ENCODE measurements at places on chromosomes 5 and 9.

GRCh38 chr5:69129413-69129812, 35.6 kb downstream of the SLC30A5 start:
- peak; percentile 43 for DNase-seq

DNA sequence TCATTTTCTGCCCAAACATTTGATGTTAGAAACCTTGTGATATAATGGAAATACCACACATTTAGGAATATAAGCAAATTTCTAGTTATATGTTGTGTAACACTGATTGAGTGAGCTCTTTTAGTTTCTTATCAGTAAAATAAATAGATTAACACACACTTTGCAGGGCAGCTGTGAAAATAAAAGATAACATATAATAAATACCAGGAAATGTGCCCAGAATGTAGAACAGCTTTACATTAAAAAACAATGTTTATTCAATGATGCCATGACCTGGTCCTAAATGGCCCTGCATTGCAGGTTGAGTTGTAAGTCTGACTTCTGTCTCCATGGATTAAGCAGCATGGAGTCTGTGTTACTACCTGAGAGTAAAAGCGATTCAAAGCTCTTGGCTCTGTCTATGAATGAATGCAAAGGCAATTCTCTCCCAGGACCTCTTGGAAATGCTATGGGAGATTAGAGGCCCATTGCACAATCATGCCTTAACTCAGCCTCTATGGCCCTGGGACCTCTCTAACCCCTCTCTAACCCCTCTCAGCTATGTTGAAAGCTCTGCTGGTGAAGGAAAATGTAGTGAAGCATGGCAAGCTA, 296.0 kb upstream of the ACTBL2 start:
- DNase-seq: no peak

DNA sequence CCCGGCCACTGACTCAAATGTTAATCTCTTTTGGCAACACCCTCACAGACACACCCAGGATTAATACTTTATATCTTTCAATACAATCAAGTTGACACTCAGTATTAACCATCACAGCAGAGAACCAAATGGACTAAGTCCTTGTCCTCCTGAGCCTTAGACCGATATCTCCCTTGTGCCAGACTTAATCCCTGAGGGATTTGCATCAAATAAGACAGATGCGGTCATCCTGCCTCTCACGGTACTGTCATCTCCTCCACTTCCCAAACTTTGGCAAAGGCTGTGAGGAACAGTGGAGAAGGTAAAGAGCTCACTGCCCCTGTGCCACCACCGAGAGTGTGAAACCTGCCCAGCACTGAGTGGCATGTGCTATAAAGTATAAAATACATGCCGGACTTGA, 6.5 kb upstream of the PRRC2B start:
- no peak for DNase-seq

DNA sequence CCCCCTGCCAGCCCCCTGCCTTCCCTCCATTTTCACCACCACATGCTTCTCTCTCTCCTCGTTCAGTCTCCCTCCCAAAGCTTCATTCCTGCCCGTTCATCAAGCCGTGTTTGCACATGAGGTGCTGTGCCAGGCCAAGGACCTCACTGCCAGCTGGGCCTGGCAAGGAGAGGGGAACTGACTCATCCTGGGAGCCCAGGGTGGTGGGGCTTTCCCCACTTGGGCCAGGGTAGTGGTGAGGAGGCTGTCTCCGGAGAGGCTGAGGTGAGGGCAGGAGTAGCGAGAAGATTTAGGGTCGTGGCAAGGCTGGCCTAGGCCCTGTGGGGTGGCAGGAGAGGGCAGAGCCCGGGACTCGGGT, 30.4 kb upstream of the NOTCH1 start:
- DNase-seq: peak; percentile 40

GRCh38 chr9:118786877-118787276, 582.4 kb downstream of the BRINP1 start:
- DNase-seq: no peak

GRCh38 chr5:2188661-2189060, 305.9 kb upstream of the IRX4 start:
- no peak for DNase-seq

GRCh38 chr5:145521066-145521465, 314.1 kb downstream of the PRELID2 start:
- no peak for DNase-seq

DNA sequence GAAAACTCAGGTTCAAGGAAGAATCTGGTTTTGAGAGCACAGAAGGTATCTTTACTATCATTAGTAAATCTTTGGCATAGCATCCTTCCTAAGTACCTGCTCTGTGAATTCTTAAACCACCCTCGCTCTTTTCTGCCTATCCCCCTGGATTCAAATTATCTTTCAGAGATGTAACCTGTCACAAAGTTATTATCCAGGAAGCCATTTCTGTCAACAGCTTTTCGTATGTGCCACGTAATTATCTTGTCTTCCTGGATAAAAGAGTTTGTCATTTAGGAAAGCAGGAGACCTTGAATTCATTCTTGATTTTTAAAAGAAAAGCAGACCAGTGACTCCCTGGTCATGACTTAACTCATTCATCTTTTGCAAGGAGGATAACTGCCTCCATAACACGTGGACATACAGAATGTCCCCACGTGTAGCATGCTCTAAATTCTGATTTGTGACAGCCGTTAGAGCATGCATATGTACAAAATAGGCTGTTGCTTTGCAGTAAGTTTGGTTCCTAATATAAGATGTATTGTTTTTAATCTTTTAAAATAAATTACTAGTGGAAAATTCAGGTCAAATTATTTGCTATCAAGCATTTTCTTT, 189.0 kb downstream of the TRIO start:
- no peak for DNase-seq

DNA sequence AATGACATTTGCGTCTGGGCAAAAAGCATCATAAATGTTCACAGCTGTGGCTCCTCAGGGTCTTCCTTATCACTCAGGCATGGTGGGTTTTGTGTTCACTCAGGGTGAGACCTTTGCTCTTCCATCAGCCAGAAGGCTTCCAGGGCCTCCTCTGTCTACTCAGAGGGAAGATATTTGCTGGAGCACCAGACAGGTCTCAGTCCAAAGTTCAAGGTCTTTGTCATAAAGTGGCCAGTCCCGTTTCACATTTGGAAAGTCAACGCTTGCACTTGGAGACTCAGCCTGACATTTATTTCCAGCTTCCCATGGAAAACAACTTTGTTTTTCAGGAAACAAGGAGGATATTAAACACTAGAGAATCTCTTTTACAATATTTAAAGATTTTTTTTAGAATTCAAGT, 12.2 kb upstream of the CARTPT start:
- DNase-seq: no peak

DNA sequence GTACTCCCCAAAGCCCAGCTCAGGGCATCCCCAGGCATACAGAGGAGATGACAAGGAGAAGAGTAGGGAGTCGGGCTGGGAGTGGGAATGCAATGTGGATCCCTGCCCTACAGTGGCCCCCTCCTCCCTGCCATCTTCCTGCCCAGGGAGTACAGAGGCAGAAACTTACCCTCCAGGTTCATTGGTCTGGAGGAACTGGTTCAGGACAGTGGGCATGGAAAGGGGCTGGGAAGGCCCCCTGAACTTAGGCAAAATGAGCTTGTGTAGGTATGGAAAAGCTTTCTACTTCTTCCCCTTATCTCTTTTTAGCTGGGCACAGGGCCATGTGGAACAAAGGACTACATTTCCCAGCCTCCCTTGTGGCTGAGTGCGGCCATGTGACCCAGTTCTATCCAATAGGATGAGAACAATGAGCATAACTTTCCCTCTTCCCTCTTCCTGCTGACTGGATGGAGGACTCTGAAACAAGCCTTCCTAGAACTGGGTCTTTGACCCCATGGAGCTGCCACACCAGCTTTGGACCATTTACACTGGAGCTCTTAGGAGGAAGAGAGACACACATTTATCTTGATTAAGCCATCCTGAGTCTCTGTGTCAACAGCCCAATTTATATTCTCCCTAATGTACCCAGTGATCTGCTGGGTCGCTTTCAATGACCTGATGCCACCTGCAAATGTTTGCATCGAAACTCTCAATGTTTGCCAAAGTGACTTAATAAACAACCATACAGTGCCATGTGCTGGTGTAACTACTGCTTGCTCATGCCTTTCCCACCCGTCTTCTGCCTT, 25.0 kb upstream of the HMCN2 start:
- DNase-seq: peak; percentile 60

GRCh38 chr5:159156426-159157238, 52.7 kb downstream of the RNF145 start:
- peak; percentile 73 for DNase-seq

- peak; percentile 88 for DNase-seq
These were observed 17.5 kb upstream of the NREP start for GRCh38 chr5:111774525-111774924.

- DNase-seq: no peak
These were observed 144.3 kb downstream of the CDH12 start for GRCh38 chr5:22708770-22709328.

DNA sequence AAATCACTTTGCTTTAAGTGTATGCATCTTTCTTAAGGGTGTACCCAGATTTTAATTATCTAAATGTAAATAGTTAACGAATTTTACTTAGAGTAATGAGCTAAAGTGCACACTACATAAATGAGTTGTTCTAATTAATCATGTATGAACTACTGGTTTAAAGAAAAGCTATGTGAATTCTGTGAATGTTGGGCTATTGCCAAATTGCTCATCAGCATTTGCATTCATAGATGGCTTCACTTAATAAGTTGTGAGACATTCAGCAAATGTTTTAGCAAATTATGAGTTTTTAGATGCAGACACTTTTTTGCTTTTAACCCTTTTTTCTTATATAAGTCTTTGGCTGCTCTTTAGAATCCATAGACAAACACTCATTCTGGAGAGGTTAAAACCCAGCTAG, 175.7 kb downstream of the PBX3 start:
- no peak for DNase-seq

- no peak for DNase-seq
These were observed 134.0 kb downstream of the ATPSCKMT start for GRCh38 chr5:10115669-10116068.

- DNase-seq: no peak
These were observed 621 bp downstream of the NR6A1 start for GRCh38 chr9:124770359-124771020.

DNA sequence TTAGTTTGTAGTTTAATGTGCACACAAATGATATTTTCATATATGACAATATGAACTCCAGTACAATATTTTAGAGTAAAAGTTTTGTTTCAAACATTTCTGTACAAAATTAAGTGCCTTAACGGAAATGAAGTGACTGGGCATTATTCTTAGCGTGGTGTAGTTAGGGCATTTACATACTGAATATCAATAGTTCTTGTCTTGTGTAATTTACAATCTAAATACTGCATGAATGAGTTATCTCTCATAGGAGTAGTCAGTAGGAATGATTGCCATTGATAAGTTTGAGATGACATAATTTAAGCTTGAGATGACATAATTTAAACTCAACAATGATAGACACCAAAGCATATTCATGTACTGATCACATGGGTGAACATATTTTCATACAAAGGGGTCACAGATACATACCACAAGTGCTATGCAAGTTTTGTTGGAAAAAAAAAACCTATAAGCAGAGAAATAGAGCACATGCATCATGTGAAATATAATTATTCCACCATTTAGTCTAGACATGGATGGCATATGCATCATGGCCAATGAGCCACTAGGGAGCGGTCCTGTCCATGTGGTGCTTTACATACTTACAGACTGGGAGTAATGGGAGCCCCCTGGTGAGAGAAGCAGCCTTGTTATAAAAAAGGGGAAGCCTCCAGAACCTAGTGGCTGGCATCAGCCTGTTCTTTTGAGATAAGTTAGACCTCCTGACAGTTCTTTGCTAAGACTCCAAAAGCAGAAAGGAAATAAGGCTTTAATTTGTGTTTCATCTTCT, 1523.9 kb downstream of the MAT2B start:
- DNase-seq: peak; percentile 7

DNA sequence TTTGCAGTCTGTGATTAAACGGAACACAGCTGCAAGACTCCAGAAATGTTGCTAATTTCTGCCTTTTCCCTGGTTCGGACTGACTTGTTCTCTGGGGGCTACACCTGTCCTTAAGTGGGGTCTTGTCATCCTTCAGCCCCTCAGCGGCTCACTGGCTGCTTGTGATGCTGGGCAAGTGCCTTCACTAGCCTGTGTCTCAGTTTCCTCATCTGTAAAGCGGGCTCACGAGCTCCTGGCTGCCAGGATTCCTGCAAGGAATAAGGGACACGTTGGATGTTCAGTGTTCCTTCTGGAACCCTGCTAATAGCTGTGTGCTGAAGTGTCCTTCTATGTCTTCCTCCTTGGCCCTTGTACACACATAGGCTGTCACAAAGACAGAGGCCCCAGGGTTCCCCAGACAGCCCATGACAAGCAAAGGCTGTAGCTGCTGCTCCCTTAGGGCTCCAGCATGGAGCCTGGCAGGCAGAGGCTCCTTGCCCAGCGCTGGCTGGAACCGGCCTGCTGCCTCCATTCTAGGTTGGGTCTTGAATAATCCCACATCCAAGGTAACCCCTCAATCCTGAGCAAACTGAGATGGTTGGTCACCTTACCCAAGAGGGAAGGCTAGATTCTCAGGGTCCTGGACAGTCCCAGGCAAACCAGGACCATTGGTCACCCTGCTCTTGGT, 116.1 kb downstream of the GAPVD1 start:
- no peak for DNase-seq

GRCh38 chr5:148729182-148729581, 74.9 kb upstream of the HTR4 start:
- no peak for DNase-seq

GRCh38 chr9:126474206-126474765, 139.4 kb upstream of the LMX1B start:
- peak; percentile 74 for DNase-seq

DNA sequence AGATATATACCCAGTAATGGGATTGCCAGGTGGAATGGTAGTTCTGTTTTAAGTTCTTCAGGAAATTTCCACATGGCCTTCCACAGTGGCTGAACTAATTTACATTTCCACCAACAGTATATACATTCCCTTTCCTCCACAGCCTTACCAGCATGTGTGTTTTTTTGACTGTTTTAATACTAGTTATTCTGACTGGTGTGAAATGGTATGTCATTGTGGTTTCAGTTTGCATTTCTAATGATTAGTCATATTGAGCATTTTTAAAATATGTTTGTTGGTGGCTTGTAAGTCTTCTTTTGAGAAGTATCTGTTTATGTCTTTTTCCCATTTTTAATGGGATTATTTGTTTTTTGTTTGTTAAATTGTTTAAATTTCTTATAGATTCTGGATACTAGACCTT, 208.9 kb downstream of the CFAP90 start:
- peak; percentile 29 for DNase-seq

GRCh38 chr5:129658801-129659200, 89.1 kb upstream of the MINAR2 start:
- no peak for DNase-seq

GRCh38 chr5:139392324-139392677, 2.6 kb upstream of the MZB1 start:
- DNase-seq: no peak

All from astrocyte of the spinal cord (primary cell).